ENCODE measurements at places on chromosomes 12 and 14.

DNA sequence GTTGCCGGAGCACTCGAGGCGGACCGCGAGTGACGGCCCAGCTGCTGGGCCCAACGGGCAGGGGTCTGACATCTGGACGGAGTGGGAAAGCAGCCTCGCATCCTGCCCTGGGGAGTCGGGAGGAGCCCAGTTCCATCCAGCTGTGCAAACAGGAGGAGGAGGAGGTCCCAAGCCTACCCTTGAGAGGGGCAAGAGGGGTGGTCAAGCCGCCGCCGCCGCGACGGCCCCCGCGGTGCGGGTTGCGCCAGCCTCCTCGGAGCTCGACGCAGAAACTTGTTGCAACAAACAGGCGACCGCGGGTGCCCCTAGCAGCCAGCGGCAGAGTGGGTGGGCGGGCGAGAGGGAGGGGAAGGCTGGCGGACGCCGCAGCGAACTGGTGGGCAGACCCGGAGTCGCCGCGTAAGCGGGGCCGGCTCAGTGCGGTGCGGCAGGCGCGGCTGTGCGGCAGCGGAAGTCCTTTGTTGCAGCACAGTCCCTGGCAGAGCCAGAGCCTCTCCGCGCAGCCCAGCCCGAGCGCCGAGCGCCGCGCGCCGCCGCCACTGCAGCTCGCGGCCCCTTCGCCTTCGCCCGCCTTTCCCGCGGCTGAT is at the start of gene ZBTB1:
TSS of gene ZBTB1 (plus strand) at position 461 of the 587 bp plus-strand sequence. CDS start 16,735 bp downstream, outside the sequence.
- DNase-seq: peak; percentile 67

GRCh38 chr12:46103559-46104383 is 113.4 kb upstream of the SCAF11 start:
- no peak for DNase-seq

DNA sequence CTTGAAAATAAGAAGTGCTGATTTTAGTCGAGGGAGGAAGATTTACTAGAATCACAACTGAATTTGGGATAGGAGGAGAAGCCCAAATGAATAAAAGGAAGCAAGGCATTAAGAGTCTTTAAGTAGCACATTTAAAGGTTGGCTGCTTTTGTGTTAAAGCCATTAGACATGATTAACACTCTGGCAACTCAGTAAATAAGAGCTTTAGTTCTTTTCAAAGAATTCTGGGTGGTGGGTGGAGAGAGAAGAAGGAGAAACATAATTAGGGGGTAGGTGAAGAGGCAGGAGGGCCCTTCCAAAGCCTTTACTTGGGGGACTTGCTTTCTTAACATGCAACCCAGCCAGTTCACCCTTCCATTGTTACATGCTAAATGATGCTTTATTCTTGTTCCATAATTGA is 284.6 kb upstream of the SEL1L start:
- DNase-seq: no peak

DNA sequence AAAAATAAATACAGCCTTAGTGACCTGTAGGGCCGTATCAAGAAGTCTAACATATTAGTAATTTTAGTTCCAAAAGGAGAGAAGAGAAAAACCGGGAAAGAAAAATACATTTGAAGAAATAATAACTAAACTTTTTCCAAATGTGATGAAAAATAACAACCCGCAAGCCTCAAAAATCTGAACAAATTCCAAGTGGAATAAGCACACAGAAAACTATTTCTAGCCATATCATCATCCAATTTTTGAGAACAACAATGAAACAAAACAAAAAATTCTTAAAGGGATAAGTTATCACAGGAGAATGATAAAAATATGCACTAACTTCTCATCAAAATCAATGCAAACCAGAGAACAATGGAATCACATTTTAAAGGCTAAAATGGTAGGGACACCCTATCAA is 198.1 kb upstream of the PLXNC1 start:
- DNase-seq: no peak

- DNase-seq: no peak
Measured at GRCh38 chr14:104856869-104857860, 7.9 kb upstream of the CEP170B start.

DNA sequence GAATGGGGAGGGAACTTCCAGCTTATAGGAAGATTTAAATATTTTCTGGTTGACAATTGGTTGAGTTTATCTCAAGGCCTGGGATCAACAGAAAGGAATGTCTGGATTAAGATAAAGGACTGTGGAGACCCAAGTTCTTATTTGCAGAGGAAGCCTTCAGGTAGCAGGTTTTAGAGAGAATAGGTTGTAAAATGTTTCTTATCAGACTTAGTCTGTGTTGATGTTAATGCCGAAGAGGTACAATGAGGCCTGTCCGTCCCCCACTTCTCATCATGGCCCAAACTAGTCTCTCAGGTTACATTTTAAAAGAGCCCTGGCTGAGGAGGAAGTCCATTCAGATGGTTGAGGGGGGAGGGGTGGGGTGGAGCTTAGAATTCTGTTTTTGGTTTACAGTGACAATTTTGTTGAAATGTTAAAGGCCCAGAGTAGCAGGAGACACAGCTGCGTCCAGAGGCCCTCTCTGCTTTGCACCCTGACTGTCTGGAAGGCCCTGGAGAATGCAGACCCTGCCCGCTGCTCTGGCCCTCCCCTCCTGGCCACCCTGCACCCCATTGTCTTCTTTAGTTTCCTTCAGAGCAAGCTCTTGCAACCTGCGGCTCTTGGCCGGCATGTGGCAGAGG is 672.5 kb upstream of the TMEM132C start:
- DNase-seq: no peak

- no peak for DNase-seq
Measured at GRCh38 chr14:104746071-104746545, 6.8 kb upstream of the SIVA1 start.

GRCh38 chr12:106671840-106672239 is 89.0 kb downstream of the RFX4 start:
- DNase-seq: no peak

GRCh38 chr12:71399197-71399596 is 40.4 kb upstream of the LGR5 start:
- DNase-seq: no peak

- no peak for DNase-seq
Measured at GRCh38 chr12:28552251-28552970, 362.2 kb downstream of the CCDC91 start.

DNA sequence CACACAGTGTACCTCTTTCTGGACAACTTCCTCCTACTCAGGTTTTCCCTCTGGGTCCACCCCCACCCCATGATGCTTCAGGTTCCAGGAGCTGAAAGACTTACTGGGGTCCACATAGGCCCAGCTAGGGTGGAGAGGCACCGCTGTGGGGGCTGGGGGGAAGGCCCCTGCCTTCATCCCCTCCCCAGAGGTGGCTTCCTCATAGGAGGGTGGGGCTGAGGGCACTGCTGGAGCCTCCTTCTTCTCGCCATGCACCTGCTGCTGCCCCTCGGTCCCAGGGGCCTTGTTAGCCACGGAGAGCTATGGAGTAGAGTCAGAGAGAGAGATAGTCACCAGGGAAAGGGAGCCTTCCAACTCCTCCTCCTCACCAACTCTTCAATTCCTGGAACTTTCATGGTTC is 2.7 kb downstream of the FAIM2 start:
- DNase-seq: no peak
